ENCODE measurements at places on chromosomes 3 and 15.

DNA sequence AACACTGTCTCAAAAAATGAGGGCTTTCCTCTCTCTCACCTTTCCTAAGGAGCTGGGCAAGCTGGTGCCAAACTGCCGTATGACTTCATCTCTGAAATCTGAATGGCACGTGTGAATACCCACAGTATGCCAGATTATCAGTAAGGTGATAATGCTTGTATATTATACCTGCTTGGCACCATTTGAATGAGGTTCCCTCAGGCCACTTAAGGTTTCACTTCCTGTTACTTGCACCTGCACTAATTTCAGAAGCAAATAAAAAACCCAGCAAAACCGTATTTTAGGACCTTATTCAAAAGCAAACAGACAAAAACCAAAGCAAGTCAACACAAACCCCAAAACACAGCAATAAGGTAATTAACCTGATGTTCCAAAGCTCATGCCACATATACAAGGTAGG is 19.7 kb downstream of the FOXP1 start:
- no peak for DNase-seq

DNA sequence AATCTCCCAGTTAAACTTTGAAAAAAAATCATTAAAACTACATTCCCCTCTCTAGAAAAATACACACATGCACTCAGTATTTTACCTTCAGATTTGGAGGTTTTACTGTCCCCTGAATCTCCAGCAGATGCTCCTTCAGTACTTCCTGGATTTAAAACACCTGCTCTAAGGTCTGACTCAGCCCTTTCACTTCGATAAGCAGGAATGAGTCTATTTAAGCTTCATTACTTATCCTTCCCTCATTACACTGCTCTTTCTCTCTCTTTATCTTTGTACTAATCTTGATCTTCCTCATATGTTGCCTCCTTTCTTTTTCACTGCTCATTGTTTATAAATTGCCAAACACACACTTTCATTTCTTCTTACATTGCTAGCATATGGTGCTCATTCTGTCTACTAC is 443.9 kb downstream of the DIPK2A start:
- no peak for DNase-seq

GRCh38 chr3:42685363-42685881 is at the start of gene KLHL40:
TSS of gene KLHL40 (plus strand) at chr3:42685537. CDS start at chr3:42685619, 82 bp downstream.
- no peak for DNase-seq

- no peak for DNase-seq
These were observed 486.3 kb downstream of the MAGI1 start for GRCh38 chr3:65552434-65552833.

GRCh38 chr15:77507911-77508310 is 87.2 kb downstream of the HMG20A start:
- DNase-seq: no peak

- DNase-seq: no peak
These were observed 411 bp upstream of the C3orf70 start for GRCh38 chr3:185153171-185153771.

DNA sequence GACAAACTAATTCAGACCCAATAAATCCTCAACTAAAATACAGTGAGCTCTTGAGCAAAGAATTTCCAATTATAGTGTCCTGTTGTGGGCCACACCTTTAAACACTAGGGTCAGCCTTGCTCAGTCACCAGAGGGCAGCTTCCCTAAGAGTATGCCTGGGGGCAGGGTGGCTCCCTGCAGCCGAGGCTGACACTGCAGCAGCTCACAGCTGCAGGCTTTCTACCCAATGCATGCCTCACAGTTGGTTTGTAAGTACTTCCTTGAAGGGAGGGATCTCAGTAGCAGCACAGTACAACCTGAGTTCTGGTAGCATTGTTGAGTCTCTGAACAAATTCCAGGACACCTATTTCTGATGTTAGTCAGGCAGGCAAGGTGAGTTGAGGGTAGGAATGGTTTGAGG is 335.6 kb downstream of the TUSC7 start:
- no peak for DNase-seq

DNA sequence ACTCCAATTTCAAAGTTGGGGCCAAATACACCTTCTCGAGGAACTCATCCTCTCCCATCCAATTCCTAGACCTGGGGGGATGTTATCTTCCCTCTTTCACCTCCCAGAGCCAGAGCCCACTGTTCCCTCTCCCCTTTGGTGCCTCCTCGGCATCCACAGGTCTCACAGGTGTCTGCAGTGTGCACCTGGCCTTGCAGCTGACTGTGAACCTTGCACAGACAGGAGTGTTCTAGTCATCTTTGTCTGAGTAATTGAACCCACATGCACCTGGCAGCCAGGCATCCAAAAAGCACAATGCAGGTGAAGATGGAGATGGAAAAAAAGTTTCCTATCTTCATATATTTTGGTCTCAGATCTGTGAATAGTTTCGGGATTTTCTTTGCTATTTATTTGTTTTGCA is 30.8 kb downstream of the PCOLCE2 start:
- DNase-seq: no peak

- DNase-seq: no peak
These were observed 31.0 kb downstream of the NEK4 start for GRCh38 chr3:52739730-52740129.

DNA sequence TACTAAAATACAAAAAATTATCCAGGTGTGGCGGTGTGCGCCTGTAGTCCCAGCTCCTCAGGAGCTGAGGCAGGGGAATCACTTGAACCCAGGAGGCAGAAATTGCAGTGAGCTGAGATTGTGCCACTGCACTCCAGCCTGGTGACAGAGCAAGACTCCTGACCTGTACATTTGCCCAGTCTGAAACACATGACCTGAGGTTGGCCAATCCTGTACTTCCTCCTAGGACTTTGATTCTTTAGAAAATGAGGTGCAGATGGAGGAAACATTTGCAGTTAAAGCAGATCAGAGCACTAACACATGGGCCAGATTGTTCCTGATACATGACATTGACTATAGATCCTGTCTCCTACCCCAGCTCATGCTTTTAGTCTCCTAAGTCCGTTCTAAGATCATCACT is 28.9 kb upstream of the LPP start:
- no peak for DNase-seq

GRCh38 chr3:61936344-61936937 is 375.1 kb downstream of the PTPRG start:
- DNase-seq: no peak

DNA sequence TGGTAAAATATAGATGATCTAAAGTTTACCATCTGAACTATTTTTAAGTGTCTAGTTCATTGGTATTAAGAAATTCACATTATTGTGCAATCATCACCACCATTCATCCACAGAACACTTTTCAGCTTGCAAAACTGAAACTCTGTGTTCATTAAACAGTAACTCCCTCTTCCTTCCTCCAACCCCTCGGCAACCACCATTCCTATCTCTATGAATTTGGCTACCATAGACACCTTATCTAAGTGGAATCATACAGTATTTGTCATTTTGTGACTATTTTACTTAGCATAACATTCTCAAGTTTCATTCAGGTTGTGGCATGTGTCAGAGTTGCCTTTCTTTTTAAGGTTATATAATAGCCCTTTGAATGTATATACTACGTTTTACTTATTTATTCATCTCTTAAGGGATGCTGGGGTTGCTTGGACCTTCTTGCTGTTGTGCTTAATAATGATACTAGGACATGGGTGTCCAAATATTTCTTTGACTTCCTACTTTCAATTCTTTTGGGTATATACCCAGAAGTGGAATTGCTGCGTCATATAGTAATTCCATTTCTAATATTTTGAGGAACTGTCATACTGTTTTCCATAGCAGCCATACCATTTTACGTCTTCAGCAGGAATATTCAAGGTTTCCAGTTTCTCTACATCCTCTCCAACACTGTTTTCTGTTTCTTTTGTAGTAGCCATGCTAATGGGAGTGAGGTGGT is 20.9 kb downstream of the KAT2B start:
- DNase-seq: no peak

- no peak for DNase-seq
These were observed 118.3 kb downstream of the GALK2 start for GRCh38 chr15:49288391-49288790.

GRCh38 chr3:30069056-30069455 is 537.3 kb upstream of the TGFBR2 start:
- no peak for DNase-seq
